Activated naive CD4-positive, alpha-beta T cell treated with anti-CD3 and anti-CD28 coated beads for 36 hours (primary cell): ENCODE measurements at places on chromosomes 4 and X. TPM values are rescaled to one million over a fixed set of nuclear protein-coding genes. Genes with fewer than 3 reads are reported as not detected.

The CDS1 gene
- total RNA-seq, result 0.36 TPM

The NPY5R gene
- total RNA-seq, result not detected

The UGT2B10 gene
- not detected for total RNA-seq

The SATL1 gene
- not detected for total RNA-seq

The GPR78 gene
- not detected for total RNA-seq

The COL25A1 gene
- not detected for total RNA-seq

The WDR45 gene
- total RNA-seq, result 22.5 TPM

The ZNF827 gene
- total RNA-seq, result 17.5 TPM

The RHOXF1 gene
- total RNA-seq, result not detected

The SPON2 gene
- 5.5 TPM for total RNA-seq

The KIAA0232 gene
- total RNA-seq, result 13.5 TPM

The AMTN gene
- not detected for total RNA-seq

DNA sequence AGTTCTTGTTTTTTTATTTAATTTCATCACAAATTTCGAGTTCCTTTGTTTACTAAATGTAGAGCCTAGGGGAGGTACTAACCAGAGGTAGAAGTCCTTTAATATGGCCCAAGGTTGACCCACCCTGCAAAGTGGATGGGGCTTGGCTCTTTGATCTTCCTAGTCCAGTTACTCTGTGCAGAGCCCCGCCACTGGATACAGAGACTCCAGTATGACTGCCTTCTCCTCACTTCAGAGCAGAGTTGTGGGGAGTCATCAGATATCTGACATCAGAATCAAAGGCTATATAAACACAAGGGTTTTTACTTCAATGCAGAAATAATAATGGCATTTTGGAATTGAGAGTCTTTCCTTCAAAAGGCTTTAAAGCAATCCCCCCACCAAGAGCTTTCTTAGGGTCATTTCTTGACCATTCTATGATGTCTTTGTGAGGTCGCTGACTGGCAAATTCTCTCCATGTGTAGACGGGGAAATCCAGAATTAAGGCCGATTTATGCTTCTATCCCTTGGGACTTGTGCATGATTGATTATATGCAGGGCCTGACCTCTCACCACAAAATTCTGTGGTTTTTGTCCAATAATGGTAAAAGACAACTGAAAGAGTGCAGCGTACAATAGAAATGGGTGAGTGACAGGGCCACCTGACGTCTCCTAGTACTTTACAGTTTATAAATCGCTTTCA is 88.3 kb upstream of the CITED1 start:
- no peak overlapping the region for H3K4me3 ChIP-seq
- H3K27ac ChIP-seq, result no peak overlapping the region
- no peaks in the 10 kb centered on the region for H3K36me3 ChIP-seq

- DNase-seq, result no peak
- no peaks in the 10 kb centered on the region for H3K27me3 ChIP-seq
- H3K4me3 ChIP-seq, result no peak overlapping the region
- no peaks in the 10 kb centered on the region for H3K36me3 ChIP-seq
Measured at GRCh38 chr4:151955721-151956380, 195.0 kb upstream of the GATB start.

GRCh38 chrX:18220786-18221185 is at the start of gene BEND2:
Gene BEND2, minus strand, starts transcription at chrX:18220886. Its CDS starts 136 bp downstream, at chrX:18220750.
- no peak within 1 kb of the TSS for H3K27ac ChIP-seq
- no peaks in the 10 kb centered on the region for H3K36me3 ChIP-seq
- H3K4me1 ChIP-seq, result no peaks in the 10 kb centered on the region
- H3K4me3 ChIP-seq, result no peak within 1 kb of the TSS
- no peak for DNase-seq

GRCh38 chr4:2135083-2135482 is 76.0 kb downstream of the NAT8L start:
- H3K4me1 ChIP-seq, result peaks cover 15% of the 10 kb centered on the region
- no peak overlapping the region for H3K27ac ChIP-seq
- no peak overlapping the region for H3K4me3 ChIP-seq
- no peaks in the 10 kb centered on the region for H3K27me3 ChIP-seq

GRCh38 chrX:28498658-28499057 is 88.6 kb upstream of the IL1RAPL1 start:
- no peaks in the 10 kb centered on the region for H3K36me3 ChIP-seq
- H3K4me1 ChIP-seq, result no peaks in the 10 kb centered on the region
- DNase-seq, result no peak
- H3K27ac ChIP-seq, result no peak overlapping the region

DNA sequence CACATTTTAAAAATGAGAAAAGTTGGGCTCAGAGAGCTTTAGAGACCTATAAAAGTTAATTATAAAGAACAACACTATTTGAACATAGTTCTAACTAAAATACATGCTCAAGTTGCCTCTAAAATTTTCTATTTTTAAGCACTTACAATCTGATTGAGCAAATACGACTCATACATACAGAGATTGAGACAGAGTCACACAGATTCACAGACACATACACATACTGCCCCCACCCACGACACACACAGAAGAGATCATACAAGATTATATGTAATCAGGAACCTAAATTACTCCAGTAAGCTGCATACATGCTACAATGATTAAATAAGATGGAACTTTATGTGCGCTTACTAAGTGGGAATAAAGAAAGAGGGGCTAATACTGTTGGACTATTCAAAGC is 2.7 kb upstream of the ASB5 start:
- H3K27me3 ChIP-seq, result peaks cover 2% of the 10 kb centered on the region
- DNase-seq, result no peak
- no peak overlapping the region for H3K4me3 ChIP-seq
- H3K4me1 ChIP-seq, result no peaks in the 10 kb centered on the region
- H3K27ac ChIP-seq, result no peak overlapping the region
- no peaks in the 10 kb centered on the region for H3K36me3 ChIP-seq

- DNase-seq, result no peak
- peaks cover 2% of the 10 kb centered on the region for H3K4me1 ChIP-seq
- H3K27me3 ChIP-seq, result no peaks in the 10 kb centered on the region
- peaks cover 55% of the 10 kb centered on the region for H3K36me3 ChIP-seq
- no peak overlapping the region for H3K27ac ChIP-seq
Measured at GRCh38 chrX:123665197-123665596, 67.7 kb downstream of the THOC2 start.

- no peaks in the 10 kb centered on the region for H3K4me1 ChIP-seq
- no peak overlapping the region for H3K27ac ChIP-seq
- peaks cover 17% of the 10 kb centered on the region for H3K27me3 ChIP-seq
- H3K36me3 ChIP-seq, result no peaks in the 10 kb centered on the region
Measured at GRCh38 chr4:154189346-154189745, 302.3 kb downstream of the DCHS2 start.

DNA sequence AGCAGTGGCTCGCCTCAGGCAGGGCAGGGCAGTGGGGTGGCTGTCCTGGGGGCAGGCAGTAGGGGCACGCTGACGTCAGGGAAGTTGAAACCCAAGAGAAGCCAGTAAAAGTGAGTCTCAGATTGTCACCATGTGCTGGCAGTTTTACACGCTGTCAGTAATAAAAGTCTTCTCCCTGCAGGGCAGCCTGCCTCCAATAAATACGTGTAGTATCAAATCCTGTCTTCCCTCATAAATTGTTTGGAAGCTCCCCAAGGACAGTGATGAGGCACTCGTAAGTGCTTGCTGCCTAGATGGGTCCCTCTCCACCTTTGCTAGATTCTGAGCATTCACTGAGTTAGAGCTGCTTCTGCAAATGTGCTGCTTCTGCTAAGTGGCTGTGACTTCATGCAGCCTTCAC is 60.8 kb upstream of the MSANTD1 start:
- peaks cover 8% of the 10 kb centered on the region for H3K4me1 ChIP-seq
- no peak overlapping the region for H3K4me3 ChIP-seq
- H3K27me3 ChIP-seq, result no peaks in the 10 kb centered on the region
- H3K36me3 ChIP-seq, result peaks cover 43% of the 10 kb centered on the region
- no peak for DNase-seq
- no peak overlapping the region for H3K27ac ChIP-seq

DNA sequence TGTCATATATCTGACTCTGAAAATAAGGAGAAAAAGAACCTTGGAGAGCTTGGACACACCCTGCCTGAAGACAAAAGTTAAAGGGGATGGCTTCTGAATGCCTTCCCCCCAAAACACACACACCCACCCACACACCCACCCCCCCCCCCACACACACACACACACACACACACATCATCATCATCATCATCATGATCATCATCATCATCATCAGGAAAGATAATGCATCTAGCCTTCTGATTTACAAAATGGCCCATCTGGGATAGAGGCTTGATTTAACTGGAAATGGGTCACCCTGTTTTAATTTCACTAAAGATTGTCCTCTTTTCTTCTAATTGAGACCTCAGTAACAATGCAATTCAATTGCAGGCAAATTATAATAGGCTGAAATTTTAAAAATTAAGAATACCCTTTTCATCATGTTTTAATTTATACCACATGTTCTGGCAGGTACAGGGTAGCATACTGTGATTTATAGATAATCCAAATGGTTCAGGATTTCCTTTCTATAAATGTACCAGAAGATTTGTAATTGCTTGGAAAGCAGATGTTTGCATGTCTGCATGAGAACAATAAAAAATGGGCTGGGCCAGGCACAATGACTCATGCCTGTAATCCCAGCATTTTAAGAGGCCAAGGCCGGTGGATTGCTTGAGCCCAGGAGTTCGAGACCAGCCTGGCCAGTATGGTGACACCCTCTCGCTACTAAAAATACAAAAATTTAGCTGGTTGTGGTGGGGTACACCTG is 56.5 kb downstream of the TRIM2 start:
- H3K27me3 ChIP-seq, result no peaks in the 10 kb centered on the region
- DNase-seq, result no peak
- no peaks in the 10 kb centered on the region for H3K36me3 ChIP-seq
- H3K4me1 ChIP-seq, result no peaks in the 10 kb centered on the region
- no peak overlapping the region for H3K27ac ChIP-seq

GRCh38 chrX:129954804-129955203 is 27.6 kb upstream of the BCORL1 start:
- peaks cover 7% of the 10 kb centered on the region for H3K4me1 ChIP-seq
- no peak overlapping the region for H3K4me3 ChIP-seq
- no peaks in the 10 kb centered on the region for H3K36me3 ChIP-seq
- H3K27me3 ChIP-seq, result peaks cover 2% of the 10 kb centered on the region

DNA sequence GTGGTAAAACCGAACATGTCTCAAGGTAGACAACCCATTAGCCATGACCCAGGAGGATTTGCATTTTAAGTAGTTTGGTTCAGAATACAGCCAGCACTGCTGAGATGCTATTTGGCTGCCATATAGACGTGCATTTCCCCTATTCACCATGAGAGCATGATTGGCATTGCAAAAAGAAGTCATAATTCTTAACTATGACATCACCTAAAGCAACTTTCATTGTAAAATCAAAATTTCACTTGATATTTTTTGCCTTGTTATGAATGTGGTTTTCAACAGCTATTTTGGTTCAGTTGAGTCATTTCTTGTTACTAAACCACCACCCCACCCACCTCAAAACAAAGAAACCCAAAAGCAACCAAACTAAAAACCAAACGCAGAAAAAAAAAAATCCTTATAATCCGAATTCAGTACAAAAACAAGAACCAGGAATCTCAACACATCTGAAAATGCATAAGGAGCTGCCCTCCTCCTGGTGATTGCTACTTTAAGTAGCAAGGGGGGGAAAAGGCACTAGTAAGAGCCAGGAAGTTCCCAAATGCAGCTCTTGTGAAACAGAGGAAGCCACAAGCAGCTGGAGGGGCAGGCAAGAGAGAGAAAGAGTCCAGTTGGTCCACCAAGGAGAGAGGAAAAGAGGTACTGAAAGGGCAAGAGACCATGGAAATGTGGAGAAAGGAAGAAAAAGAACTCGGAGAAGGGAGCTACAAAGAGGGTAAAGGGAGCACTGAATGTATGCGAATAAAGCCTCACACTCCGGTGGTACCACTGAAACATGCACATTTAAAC is 3.1 kb downstream of the SLITRK4 start:
- peaks cover 3% of the 10 kb centered on the region for H3K36me3 ChIP-seq
- H3K4me1 ChIP-seq, result peaks cover 2% of the 10 kb centered on the region
- H3K27me3 ChIP-seq, result peaks cover 28% of the 10 kb centered on the region
- H3K27ac ChIP-seq, result no peak overlapping the region
- no peak overlapping the region for H3K4me3 ChIP-seq

- H3K36me3 ChIP-seq, result no peaks in the 10 kb centered on the region
- H3K27ac ChIP-seq, result no peak overlapping the region
- no peaks in the 10 kb centered on the region for H3K4me1 ChIP-seq
Measured at GRCh38 chrX:15525664-15526416, 25.2 kb downstream of the BMX start.

- no peak overlapping the region for H3K4me3 ChIP-seq
- DNase-seq, result no peak
- H3K36me3 ChIP-seq, result no peaks in the 10 kb centered on the region
- H3K27me3 ChIP-seq, result no peaks in the 10 kb centered on the region
- H3K4me1 ChIP-seq, result no peaks in the 10 kb centered on the region
- no peak overlapping the region for H3K27ac ChIP-seq
Measured at GRCh38 chrX:16457239-16457638, 192.7 kb upstream of the S100G start.

DNA sequence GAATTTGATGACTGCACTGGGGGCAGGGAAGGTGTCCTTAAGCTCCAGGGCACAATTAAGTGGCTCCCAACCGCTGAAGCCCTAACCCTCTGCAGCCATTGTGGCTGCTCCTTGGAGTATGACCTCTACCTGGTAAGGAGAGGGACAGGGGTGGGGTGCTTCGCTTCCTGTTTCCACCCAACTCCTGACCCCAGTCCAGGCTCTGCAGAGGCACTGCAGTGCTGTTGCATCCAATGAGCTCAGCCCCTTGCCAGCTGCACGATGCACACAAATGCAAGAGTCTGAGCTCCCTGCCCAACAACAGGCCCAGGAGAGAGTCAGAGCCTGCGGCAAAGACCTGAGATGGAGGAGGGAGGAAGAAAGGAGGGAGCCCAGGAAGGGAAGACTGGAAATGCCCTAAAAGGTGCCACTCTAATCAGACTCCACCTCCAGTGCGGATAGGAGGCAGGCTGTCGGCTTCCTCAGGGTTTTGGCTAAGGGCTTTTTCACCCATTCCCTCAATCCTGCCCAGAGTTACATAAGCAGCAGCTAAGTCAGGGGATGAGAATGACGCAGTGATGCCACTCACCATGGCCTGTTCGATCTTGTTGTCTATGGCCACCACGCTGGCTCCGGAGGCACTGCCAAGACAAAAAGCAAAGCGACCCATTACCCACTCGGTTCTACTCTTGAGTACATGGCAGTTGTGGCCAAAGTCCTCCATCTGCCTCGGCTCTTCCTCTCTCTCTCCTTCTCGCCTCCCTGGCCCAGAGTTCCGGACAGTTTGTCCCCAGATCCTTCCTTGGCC is 60.1 kb downstream of the TSC22D3 start:
- H3K4me3 ChIP-seq, result peak overlapping the region; percentile 92
- H3K27me3 ChIP-seq, result no peaks in the 10 kb centered on the region
- H3K36me3 ChIP-seq, result peaks cover 13% of the 10 kb centered on the region
- peak overlapping the region; percentile 86 for H3K27ac ChIP-seq
- H3K4me1 ChIP-seq, result peaks cover 51% of the 10 kb centered on the region

DNA sequence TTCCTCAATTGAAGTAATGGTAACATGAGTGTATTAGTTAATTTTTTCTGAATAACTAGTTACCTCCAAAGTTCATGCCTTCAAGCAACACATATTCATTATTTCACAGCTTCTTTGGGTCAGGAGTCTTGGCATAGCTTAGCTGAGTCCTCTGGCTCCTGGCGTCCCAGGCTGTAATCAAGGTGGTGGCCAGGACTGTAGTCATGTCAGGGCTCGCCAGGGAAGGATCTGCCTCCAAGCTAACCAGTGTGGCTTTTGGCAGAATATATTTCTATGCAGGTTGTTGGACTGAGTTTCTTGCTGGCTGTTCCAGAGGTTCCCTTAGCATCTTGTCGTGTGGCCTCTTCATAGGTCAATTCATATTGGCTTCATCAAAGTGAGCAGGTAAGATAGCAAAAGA is 10.0 kb upstream of the HS3ST1 start:
- no peaks in the 10 kb centered on the region for H3K36me3 ChIP-seq
- no peak overlapping the region for H3K27ac ChIP-seq
- H3K4me1 ChIP-seq, result peaks cover 13% of the 10 kb centered on the region
- H3K27me3 ChIP-seq, result no peaks in the 10 kb centered on the region

GRCh38 chrX:136183917-136184316 is 36.6 kb downstream of the FHL1 start:
- H3K36me3 ChIP-seq, result no peaks in the 10 kb centered on the region
- DNase-seq, result no peak
- no peak overlapping the region for H3K4me3 ChIP-seq
- no peaks in the 10 kb centered on the region for H3K27me3 ChIP-seq
